ENCODE measurements at places on chromosomes 2 and 18. TPM values are rescaled to one million over a fixed set of nuclear protein-coding genes. Genes with fewer than 3 reads are reported as not detected.

GRCh38 chr2:178392215-178392614 lies 58.8 kb downstream of the PRKRA start:
- H3K4me1 ChIP-seq: no peaks in the 10 kb centered on the region
- peaks cover 2% of the 10 kb centered on the region for H3K36me3 ChIP-seq
- DNase-seq: no peak

GRCh38 chr2:37809525-37809924 lies 115.6 kb upstream of the RMDN2 start:
- no peak overlapping the region for H3K4me3 ChIP-seq
- DNase-seq: no peak
- H3K36me3 ChIP-seq: no peaks in the 10 kb centered on the region
- no peaks in the 10 kb centered on the region for H3K4me1 ChIP-seq
- no peak overlapping the region for H3K27ac ChIP-seq
- no peaks in the 10 kb centered on the region for H3K27me3 ChIP-seq

GRCh38 chr2:85327160-85327821 lies 498 bp downstream of the TGOLN2 start:
- peak overlapping the region; percentile 91 for H3K27ac ChIP-seq
- DNase-seq: peak; percentile 11
- peaks cover 18% of the 10 kb centered on the region for H3K4me1 ChIP-seq
- H3K27me3 ChIP-seq: no peaks in the 10 kb centered on the region
- H3K36me3 ChIP-seq: peaks cover 18% of the 10 kb centered on the region

CNGA3 gene
- polyA plus RNA-seq: 0.01 TPM

DNA sequence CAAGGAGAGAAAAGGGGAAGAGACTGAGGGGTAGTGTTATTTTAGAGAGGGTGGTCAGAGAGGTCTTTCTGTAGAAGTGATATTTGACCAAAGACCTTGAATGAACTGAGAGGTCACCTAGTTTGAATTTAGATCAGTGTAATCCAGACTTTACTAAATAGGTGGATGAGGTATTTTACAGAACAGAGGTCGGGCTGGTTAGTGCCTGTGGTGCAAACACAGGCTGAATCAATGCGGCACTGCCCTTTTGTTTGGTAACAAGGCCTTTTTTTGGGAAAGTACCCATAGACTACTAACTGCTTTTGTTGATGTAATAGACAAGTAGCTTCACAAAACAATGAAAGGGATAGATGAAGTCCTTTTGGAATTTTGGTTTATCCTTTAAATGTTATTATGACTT lies 15.9 kb downstream of the RAPGEF4 start:
- no peaks in the 10 kb centered on the region for H3K27me3 ChIP-seq
- DNase-seq: no peak
- H3K4me1 ChIP-seq: no peaks in the 10 kb centered on the region

- H3K36me3 ChIP-seq: no peaks in the 10 kb centered on the region
- DNase-seq: no peak
- H3K27ac ChIP-seq: no peak overlapping the region
- H3K4me3 ChIP-seq: no peak overlapping the region
- H3K27me3 ChIP-seq: no peaks in the 10 kb centered on the region
- no peaks in the 10 kb centered on the region for H3K4me1 ChIP-seq
Measured at GRCh38 chr18:53551868-53552426, 672.5 kb downstream of the MBD2 start.

DNA sequence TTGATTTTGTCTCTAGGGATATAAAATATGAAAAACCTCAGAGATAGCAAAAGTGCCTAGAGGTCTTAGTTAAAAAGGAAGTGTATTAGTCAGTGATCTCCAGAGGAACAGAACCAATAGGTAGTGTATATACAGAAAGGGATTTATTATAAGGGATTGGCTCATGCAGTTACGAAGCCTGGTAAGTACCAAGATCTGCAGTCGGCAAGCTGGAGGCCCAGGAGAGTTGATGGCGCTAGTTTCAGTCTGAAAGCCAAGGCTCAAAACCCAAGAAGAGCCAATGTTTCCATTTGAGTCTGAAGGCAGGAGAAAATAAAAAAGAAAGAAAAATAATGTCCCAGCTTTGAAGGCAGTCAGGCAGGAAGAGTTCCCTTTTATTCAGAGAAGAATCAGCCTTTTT lies 93.3 kb downstream of the COLEC12 start:
- no peaks in the 10 kb centered on the region for H3K36me3 ChIP-seq
- DNase-seq: no peak
- no peaks in the 10 kb centered on the region for H3K27me3 ChIP-seq

DNA sequence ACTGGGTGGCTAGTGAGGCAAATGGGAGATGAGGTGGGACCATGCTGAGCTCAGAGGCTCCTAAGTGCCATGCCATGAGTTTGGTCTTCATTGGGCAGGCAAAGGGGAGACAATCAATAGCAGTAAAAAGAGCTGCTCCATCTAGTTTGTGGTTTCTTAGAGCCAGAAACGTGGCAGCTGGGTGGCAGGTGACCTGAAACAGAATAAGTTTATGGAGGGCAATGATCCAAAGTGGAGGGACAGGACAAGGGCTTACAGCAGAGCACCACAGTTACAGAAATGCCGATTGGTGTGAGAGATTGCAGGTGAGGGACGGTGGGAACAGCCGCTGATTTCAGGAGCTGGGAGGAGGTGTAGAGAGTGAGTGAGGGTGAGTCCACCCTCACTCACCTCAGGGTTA lies 237.0 kb downstream of the LPIN1 start:
- H3K4me3 ChIP-seq: no peak overlapping the region
- H3K4me1 ChIP-seq: no peaks in the 10 kb centered on the region
- H3K27ac ChIP-seq: no peak overlapping the region
- H3K27me3 ChIP-seq: peaks cover 4% of the 10 kb centered on the region

UGT1A4 gene
- polyA plus RNA-seq: 2.4 TPM

SLC35F6 gene
- polyA plus RNA-seq: 56.9 TPM

GRCh38 chr2:13558368-13558767 lies 841.6 kb downstream of the TRIB2 start:
- peaks cover 10% of the 10 kb centered on the region for H3K4me1 ChIP-seq
- H3K27ac ChIP-seq: peak overlapping the region; percentile 58
- H3K4me3 ChIP-seq: no peak overlapping the region
- DNase-seq: peak; percentile 70

DNA sequence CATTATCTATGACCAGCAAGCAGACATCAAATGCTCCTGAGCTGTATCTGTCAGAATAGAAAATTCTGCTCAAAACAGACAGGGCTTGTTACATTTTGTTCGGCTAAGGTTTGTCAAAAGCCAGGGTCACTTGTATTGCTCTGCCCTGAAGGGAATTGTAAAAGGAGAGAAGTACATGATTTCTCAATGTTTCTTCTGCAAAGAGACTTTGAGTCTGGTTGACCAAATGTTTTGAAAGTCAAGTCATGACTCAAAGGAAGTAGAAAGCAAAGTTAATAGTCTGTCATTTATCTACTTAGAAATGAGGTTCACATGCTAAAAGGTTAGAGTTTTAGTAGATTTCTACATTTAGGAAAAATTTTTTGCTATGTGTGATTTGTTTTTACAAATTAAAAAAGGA lies 1624.1 kb upstream of the ZEB2 start:
- no peak for DNase-seq
- no peaks in the 10 kb centered on the region for H3K27me3 ChIP-seq
- no peak overlapping the region for H3K27ac ChIP-seq

DNA sequence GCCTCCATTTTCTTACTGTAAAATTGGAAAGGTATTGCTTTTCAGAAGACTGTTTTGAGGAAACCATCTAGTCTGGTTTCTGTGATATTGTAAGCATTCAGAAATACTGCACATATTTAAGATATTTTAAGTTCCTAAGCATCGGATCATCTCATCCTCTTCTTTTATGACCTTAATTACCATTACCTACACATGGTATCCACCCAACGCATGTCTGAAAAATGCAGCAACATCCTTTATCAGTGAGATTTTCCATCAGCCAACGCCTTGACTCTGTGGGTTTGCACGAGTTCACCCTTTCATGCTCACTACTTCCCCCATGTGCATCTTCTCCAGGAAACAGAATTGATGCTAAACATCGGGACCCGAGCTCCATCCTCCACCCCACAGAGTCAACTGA lies 84.3 kb downstream of the COL4A4 start:
- H3K4me1 ChIP-seq: no peaks in the 10 kb centered on the region
- H3K4me3 ChIP-seq: no peak overlapping the region
- no peaks in the 10 kb centered on the region for H3K27me3 ChIP-seq
- H3K36me3 ChIP-seq: no peaks in the 10 kb centered on the region
- H3K27ac ChIP-seq: no peak overlapping the region

PRKAG3 gene
- polyA plus RNA-seq: not detected

GRCh38 chr2:30456106-30456505 lies 9.1 kb downstream of the LCLAT1 start:
- no peak for DNase-seq
- H3K4me1 ChIP-seq: no peaks in the 10 kb centered on the region
- no peaks in the 10 kb centered on the region for H3K27me3 ChIP-seq
- no peak overlapping the region for H3K4me3 ChIP-seq

GRCh38 chr2:145221516-145221915 lies 701.6 kb upstream of the ZEB2 start:
- no peaks in the 10 kb centered on the region for H3K36me3 ChIP-seq
- H3K27ac ChIP-seq: no peak overlapping the region
- H3K27me3 ChIP-seq: no peaks in the 10 kb centered on the region
- H3K4me1 ChIP-seq: no peaks in the 10 kb centered on the region
- DNase-seq: no peak

RGPD5 gene
- polyA plus RNA-seq: 8.8 TPM

PDK1 gene
- polyA plus RNA-seq: 10.5 TPM

RAPGEF4 gene
- 1.2 TPM for polyA plus RNA-seq

DNA sequence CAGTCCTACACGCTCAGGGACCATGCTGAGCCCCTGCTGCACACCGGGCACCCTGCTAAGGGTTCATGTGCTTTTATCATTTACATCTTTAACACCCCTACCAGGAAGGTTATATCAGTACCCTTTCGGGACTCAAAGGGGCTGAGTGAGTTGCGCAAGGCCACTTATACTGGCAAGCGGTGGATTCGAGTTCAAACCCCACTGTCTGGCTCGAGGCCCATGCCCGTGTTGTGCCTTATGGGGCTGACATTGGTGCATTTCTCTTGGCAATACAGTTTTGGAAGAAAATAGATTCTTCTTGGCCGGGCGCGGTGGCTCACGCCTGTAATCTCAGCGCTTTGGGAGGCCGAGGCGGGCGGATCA lies 69.5 kb upstream of the MAP4K4 start:
- no peaks in the 10 kb centered on the region for H3K36me3 ChIP-seq
- H3K4me1 ChIP-seq: no peaks in the 10 kb centered on the region
- no peaks in the 10 kb centered on the region for H3K27me3 ChIP-seq
- no peak overlapping the region for H3K4me3 ChIP-seq
- no peak for DNase-seq

- no peaks in the 10 kb centered on the region for H3K27me3 ChIP-seq
- no peaks in the 10 kb centered on the region for H3K36me3 ChIP-seq
- H3K4me1 ChIP-seq: peaks cover 5% of the 10 kb centered on the region
- DNase-seq: no peak
- no peak overlapping the region for H3K4me3 ChIP-seq
Measured at GRCh38 chr2:119860924-119861323, 101.2 kb downstream of the PTPN4 start.

DNA sequence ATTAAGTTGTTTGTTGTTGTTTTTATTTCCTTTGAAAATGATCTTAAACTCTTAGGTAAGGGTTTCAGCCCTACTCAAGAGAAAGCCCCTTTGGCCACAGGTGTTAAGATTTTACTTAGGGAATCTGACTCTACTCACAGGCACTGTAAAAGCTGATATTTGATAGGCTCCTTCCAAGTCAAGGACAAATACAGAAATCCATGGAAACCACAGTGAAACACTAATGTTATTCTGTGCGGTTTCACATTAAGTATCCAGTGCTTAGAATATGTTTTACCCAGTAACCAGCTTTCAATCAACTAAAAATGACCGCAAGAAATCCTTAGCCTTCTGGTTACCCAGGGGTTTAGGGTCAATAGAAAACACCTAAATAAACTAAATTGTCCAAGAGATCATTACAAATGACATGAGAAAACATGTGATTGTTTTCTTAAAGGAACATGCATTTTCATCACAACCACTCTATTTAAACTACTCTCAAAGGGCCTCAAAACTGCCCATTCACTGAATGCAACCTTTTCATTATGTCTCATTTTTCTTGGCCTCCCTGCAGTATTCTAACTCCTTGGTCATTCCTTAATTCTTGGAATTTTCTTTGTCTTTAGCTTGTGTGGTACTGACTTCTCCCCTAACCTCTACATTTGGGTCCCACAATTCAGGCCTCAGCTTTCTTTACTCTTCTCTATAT lies 56.0 kb downstream of the CDH2 start:
- no peak overlapping the region for H3K4me3 ChIP-seq
- no peak for DNase-seq
- H3K27ac ChIP-seq: no peak overlapping the region
- no peaks in the 10 kb centered on the region for H3K36me3 ChIP-seq
- H3K4me1 ChIP-seq: no peaks in the 10 kb centered on the region
- H3K27me3 ChIP-seq: no peaks in the 10 kb centered on the region

- H3K36me3 ChIP-seq: no peaks in the 10 kb centered on the region
- DNase-seq: no peak
- no peaks in the 10 kb centered on the region for H3K4me1 ChIP-seq
- no peak overlapping the region for H3K27ac ChIP-seq
Measured at GRCh38 chr18:33611525-33612135, 33.6 kb downstream of the ASXL3 start.

PLEKHH2 gene
- polyA plus RNA-seq: 1.3 TPM

DNA sequence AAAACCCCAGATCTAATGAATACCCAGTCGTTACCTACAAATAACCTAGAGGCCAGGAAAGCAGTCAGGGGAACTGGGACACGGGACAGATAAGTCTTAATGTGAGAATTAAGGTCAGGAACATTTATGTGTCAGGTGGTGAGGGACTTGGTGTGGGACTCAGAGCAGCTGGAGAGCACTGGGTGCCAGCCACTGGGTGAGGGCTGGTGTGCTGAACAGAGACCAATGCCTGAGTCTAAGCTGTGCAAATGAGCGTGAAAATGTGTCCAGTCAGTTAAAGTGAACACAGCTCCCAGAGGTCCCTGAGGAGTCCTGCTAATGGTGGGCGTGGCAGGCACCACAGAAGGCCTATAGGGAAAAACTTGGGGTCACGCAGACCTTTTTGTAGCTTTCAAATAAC lies 225.9 kb downstream of the C1D start:
- H3K36me3 ChIP-seq: no peaks in the 10 kb centered on the region
- no peak overlapping the region for H3K27ac ChIP-seq
- H3K4me3 ChIP-seq: no peak overlapping the region
- DNase-seq: no peak
- H3K4me1 ChIP-seq: no peaks in the 10 kb centered on the region
- H3K27me3 ChIP-seq: no peaks in the 10 kb centered on the region
